ENCODE measurements at places on chromosomes 12 and 14.

DNA sequence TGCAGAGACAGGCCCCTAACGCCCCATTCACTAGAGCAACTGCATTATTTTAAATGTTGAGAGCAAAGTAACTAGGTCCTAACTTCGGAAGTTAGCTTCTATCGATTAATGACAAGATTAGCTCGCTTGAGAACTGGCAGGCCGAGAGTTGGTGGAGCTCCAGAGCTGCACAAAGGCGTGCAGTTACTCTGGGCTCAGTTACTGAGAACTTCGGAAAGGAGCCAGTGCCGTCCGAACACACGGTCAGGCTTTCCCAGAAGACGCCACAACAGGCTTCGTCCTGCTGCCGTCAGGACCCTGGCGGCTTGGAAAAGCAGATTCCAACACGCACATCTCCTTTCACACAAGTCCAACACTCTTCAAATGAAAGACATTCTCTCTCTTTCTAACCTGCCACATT is 45.4 kb upstream of the TESC start:
- no peak for DNase-seq

DNA sequence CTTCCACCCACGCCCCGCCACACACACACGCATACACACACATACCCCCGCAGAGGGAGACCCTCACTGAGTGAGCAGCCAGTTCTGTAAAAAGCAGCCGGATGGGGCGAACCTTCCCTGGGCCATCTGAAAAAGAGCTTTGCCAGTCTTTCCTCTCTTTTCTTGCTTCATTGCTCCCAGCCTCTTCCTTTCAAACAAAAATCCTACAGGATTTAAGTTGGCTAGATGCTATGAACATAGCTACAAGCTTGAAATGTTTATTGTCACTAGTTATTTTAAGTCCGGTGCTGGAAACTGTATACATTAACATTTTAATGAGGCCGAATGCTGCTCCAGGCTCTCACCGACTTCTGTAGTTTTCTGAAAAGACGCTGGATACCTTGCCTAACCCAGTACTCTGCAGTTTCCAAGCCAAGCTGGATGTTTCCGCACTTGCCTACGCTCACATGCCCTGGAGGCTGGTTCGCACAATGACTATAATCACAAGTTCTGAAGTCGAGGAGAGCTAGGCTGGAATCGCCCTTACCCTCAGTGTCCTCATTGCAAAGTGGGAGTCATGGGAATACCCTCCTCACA is 39.2 kb downstream of the LTBP2 start:
- no peak for DNase-seq

- DNase-seq = no peak
Measured at GRCh38 chr14:102058961-102059360, 27.9 kb downstream of the HSP90AA1 start.

- no peak for DNase-seq
Measured at GRCh38 chr12:100401660-100402059, 44.8 kb downstream of the SLC17A8 start.
